ENCODE measurements at places on chromosomes 6 and 20.
A peak's percentile ranks its signal among the peaks of the same experiment; 100 is the strongest.

DNA sequence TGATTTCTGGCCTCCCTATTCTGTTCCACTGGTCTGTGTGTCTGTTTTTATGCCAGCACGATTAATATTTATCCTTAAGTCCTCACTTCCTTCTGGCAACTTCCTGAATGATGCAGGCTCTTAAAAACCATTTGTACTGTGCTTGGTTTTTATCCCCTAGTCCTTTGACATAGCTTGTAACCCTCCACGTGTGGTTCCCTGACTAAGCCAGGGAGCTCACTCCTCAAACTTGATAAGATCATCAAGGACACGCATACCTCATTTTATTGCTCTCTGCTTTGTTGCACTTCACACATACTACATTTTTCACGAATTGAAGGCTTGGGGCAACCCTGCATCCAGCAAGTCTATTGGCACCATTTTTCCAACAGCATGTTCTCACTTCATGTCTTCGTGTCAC is 166.4 kb upstream of the UST start:
- no peak for DNase-seq

DNA sequence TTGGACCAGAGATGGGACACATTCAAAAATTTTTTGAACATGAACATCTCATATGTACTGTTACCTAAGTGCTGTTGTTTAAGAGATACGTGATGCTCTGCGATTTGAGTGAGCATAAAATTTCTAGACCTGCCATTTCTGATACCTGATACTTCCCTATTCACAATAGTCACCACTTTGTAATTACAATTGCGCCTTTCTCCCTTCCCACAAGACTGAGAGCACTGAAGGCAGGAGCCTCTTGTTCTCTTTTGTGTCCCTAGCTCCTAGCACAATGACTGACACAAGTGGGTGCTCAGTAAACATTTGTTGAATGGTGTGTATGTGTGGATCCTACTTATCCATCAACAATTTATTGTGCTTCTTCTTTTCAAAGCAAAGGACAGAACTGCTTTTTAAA is 92.8 kb upstream of the TMEM30A start:
- DNase-seq: no peak

DNA sequence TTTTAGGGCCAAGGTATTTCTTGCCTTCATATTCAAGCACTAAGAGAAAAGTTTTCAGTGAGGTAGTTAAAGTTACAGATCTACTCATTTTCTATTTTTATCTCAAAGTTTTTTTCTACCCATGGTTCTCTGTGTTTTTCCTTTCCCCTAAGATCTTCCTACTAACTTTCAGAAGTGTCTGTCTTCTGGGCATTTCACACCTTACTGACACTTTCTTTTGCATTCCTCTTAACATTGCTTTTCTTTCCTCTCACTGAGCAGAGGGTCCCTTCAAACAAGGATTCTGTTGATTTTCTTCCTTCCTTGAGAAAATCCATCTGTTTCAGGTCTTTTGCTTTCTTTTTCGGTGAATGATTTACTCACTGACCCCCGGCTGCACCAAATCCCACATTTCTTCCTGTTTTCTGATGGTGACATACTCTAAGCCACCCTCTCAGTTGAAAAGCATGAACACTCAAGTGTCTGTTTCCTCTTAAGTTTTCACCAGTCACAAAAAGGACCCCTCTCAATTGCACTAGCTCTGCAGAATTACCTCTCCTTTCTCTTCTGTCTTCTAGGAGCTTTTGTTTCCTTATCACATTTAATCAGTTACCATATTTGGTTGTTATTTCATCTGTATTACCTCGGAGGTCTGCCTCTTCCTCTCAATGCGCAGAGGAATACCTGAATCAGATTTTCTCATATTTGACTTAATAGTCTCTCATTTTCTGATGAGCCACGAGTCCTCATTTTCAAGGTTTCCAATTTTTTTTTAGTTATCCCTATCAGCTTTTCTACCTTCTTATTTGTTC is 73.5 kb upstream of the RNF217 start:
- no peak for DNase-seq

DNA sequence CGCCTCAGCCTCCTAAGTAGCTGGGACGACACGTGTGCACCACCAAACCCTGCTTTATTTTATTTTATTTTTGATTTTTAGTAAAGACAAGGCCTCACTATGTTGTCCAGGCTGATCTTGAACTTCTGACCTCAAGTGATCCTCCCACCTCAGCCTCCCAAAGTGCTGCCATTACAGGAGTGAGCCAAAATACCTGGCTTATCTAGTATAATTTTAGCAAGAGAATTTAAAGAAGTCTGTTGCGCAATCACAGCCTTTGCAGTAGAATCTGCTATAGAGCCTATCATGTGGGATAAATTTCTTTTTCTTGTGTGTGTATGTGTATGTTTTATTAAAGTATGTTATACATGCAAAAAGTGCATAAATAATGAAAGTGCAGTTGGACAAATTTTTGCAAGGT is 92.1 kb upstream of the ANKEF1 start:
- no peak for DNase-seq

GRCh38 chr20:63973636-63974401 is 4.1 kb upstream of the ZNF512B start:
- DNase-seq: peak; percentile 97

DNA sequence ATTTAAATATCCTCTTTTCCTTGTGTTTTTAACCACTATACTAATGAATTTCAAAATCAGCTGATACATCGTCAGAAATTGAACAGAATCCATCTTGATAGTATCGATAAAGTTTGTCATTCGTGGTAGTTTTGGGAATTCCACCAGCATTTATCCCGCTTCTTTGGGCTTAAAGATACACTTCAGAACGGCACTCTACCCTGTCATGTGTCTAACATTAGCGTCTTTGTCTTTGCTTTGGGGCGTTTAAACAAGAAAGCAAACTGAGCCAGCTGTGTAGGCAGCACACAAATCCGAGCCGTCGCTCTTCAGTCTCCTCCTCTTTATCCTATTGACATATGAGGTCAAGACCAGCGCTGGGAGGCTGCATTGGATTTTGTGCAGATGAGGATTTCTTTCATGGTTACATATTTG is 27.5 kb upstream of the NHSL1 start:
- DNase-seq: no peak

- no peak for DNase-seq
Measured at GRCh38 chr6:34143884-34144580, 1.9 kb downstream of the GRM4 start.

DNA sequence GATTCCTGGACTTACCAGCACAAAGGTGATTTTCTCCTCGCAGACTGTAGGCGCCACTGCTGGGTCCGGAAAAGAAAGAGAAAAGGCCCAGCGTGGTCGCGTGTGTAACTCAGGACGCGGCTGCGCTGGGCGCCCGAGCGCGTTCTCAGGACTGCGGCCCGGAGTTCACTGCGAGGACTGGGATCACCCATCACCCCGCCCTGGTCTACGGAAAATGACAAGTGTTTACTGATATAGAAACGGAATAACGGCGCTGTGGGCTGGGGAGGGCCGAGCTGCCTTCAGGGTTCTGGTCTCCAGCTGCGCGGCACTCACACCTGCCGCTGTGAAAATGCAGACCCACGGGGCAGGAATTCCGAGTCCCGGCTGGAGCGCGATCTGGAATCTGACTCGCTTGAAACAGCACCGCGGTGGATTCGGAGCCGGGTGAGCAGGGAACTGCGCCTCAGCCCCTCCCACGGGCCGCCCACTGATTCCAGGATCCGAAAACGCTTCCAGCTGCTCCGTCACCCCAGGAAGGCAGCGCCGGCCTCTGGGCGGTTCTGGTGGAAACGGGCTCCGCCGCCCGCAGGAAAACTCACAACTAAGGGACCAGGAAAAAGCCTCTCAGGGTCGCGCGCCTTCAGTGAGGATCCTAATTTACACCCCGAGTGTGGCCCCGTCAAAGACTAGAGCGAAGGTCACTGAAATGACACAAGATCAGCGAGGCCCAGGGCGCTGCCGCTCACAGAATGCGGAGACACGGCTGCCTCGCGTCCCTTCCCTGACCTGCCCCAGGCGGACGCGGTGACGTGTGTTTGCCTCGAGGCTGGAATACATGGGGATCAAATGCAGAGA is 34.5 kb downstream of the HLA-A start:
- peak; percentile 90 for DNase-seq

DNA sequence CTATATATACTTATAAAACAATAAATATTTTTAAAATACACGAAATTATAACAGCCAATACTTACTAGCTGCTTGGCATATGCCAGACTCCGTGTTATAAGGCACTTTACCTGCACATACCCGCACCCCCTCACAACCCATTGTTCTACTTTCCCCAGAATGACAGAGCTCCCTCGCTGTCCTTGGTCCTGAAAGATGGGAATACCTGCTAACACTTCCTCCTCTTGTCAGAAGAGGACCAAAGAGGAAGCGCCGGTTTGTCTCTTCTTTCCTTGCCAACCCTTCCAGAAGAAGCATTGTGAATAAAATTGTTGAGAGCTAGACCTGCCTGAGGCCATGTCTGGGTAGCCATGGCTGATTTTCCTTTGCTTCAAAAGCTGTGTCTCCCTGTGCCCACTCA is 149.3 kb downstream of the PTPRT start:
- peak; percentile 13 for DNase-seq

GRCh38 chr6:96683819-96684528 is 121.0 kb downstream of the FHL5 start:
- no peak for DNase-seq

DNA sequence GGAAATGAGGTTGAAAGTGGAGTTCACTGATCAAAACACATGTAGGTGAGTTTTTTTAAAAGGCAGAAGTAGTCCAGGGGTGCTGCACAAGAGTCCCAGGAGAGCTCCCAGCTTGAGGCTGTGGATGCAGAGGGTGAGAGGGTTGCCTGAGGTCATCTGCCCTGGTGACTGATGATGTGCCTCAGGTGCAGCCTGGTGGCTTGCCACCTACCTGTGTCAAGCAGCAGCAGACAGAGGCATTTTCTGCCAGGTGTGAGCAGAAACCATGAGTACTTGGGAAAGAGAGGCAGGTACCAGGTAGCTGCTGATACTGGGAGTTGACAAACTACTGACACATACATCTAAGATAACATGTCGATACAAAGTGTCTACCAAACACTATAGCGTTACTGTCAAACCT is 92.5 kb downstream of the SCP2D1 start:
- no peak for DNase-seq

DNA sequence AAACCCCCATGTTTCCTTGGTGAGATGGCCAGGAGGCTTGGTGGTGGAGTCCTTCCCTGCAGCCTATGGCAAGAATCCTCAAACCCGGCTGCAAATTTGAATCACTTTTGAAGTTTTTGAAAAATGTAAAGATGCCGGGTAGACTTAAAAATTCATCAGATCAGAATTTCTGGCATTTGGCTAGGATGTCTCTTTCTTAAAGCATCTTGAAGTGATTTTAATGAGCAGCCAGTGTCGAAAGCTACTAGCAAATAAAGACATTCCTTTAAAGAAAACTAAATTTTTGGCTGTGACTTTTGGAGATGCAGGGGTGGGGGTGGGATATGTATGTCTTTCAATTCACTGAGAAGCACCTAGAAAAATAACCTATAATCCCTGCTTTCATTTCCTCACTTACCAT is 25.6 kb upstream of the NOX3 start:
- no peak for DNase-seq

GRCh38 chr6:116564311-116564710 is 7.0 kb upstream of the RWDD1 start:
- no peak for DNase-seq

- DNase-seq: no peak
Measured at GRCh38 chr6:152124429-152125074, 317.1 kb downstream of the ESR1 start.

DNA sequence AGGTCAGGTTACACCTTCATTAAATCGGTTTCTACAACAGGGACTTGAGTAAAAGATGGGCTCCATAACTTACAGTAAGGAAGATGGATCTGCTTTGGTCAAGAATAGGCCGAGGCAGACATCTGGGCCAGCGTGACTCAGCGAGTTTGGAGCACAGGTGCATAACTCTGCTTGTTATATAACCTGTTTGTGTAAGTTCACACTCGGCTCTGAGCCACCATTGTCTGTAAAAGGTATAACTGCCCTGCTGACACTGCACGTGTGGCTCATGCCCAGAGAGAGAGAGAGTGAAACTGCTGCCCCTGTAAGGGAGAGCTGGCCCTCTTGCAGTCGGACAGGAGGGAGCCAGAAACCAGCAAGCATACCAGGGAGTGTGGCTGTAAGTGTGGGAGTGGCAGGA is 737.9 kb upstream of the SLC35B3 start:
- no peak for DNase-seq

- DNase-seq: peak; percentile 19
Measured at GRCh38 chr20:2713285-2713684, 20.7 kb downstream of the EBF4 start.

DNA sequence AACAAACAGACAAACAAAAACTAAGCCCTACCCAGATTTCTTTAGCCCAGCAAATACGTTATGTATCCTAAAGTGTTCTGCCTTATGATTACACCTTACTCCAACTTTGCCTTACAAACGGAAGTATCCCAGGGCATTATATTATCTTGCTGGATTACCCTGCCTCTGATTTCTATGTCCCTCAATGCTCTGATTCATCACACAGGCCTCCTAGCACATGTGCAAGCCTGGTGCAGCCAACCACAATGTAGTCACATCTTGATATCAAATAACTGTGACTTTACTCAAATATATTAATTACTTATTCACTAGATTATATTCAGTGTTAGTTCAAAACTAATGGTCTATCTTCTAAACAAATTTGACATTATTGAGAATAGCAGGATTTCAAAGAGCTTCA is 598.6 kb downstream of the TBC1D32 start:
- DNase-seq: no peak

DNA sequence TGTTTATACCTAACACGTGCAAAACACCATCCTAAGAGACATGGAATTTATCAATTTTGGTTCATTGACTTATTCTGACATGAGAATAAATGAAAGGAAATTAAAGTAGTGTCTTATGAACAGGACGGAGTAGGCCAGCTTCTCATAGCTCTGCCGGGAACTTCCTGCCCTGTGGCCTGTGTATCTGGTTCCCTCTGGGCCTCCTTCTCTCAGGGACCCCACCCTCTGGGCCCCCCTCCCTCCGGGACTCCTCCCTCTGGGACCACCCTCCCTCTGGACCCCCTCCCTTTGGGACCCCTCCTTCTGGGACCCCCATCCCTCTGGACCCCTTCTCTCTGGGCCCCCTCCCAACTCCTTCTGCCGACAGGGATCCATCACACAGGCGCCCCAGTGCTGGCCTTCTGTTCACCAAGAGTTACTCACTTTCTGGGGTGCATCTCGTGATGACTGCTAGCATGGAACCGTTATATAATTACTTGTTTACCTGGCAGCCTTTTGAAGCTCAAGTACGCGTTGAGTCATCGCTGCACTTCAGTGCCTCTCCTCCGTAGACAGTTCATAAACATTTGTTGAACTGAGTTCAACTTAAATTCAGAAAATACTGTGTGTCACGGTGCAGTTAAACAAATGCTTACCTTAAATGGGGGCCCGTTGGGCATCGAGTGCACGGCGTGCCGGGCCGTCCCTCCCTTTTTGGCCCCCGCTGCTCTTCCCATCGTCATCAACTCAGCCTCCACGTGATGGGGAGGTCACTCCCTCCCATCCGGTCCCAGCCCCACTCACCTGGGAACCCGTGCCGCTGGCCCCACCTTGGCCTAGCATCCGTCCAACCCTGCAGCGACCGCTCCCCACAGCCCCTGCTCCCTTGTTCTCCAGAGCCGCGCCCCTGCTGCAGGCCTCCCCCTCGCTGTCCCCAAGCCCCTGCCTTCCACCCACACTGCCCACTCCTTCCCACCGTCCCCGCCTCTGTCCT is 8.1 kb downstream of the CCR6 start:
- DNase-seq: no peak

- DNase-seq: no peak
Measured at GRCh38 chr6:7883381-7883780, 27.2 kb downstream of the TXNDC5 start.

- no peak for DNase-seq
Measured at GRCh38 chr6:117601811-117602150, 530 bp downstream of the GOPC start.

- DNase-seq: no peak
Measured at GRCh38 chr20:35947907-35948306, 6.4 kb downstream of the SCAND1 start.

- DNase-seq: no peak
Measured at GRCh38 chr20:49174183-49174582, 14.0 kb downstream of the STAU1 start.
